CD4-positive, alpha-beta memory T cell (primary cell): ENCODE measurements at places on chromosomes 2 and 18. TPM values are rescaled to one million over a fixed set of nuclear protein-coding genes. Genes with fewer than 3 reads are reported as not detected.

DNA sequence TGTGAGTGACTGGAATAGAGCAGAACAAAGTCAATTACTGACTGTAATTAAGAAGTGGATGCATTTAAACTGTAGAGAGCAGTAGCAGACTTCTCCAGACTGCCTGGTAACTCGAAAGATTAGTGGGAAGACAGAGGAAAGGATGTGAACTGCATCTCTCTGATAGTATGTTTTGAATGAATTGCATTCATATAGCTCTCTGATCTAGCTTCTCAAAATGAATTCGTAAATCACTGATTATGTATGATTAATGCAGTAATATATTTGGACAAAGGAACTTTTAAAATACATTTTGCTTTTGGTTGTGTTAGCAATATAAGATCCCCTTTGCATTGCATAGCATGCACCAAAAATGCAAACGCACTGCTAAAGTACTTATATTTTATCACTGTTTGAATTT is 304.0 kb downstream of the ARHGAP15 start:
- DNase-seq: no peak

DNA sequence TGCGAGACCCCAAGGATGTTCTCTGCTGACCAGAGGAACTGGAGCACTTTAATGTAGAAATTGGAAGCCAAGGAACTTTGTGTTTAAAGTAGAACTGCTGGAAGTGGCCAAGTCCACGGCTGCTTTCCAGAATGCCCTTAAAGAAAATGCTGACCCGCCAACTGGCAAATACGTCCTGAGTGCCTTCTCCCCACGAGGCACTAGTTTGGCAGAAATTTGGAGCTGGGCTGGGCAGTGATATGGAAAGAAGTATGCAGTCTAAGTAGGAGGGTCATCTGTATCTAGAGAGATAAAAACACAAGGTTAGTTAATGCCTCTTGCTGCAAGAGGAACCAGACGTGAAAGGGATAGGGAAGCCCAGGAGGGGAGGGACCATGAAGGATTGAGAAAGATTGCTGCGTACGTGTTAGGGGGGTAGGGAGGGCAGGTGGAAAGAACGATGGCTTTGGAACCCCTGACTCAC is 59.3 kb upstream of the RFX8 start:
- no peak for DNase-seq

GRCh38 chr2:54240515-54241469 is 15.2 kb downstream of the TSPYL6 start:
- no peak for DNase-seq

DNA sequence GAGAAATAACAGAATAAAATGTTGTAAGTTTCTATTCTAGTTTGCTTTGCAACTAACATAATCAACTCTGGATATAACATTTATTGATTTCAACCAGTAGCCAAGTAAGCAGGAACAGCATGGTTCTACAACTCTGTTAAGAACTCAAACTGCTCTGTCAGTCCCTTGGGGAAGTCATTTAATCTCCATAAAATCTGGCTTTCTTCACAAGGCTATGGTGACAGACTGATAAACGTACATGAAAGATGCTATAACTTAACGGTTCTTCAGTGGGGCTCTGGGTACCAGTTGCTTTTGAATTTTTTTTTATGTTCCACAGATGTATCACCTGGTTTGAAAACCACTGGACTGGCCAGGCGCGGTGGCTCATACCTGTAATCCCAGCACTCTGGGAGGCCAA is 10.3 kb downstream of the PSME4 start:
- no peak for DNase-seq

DNA sequence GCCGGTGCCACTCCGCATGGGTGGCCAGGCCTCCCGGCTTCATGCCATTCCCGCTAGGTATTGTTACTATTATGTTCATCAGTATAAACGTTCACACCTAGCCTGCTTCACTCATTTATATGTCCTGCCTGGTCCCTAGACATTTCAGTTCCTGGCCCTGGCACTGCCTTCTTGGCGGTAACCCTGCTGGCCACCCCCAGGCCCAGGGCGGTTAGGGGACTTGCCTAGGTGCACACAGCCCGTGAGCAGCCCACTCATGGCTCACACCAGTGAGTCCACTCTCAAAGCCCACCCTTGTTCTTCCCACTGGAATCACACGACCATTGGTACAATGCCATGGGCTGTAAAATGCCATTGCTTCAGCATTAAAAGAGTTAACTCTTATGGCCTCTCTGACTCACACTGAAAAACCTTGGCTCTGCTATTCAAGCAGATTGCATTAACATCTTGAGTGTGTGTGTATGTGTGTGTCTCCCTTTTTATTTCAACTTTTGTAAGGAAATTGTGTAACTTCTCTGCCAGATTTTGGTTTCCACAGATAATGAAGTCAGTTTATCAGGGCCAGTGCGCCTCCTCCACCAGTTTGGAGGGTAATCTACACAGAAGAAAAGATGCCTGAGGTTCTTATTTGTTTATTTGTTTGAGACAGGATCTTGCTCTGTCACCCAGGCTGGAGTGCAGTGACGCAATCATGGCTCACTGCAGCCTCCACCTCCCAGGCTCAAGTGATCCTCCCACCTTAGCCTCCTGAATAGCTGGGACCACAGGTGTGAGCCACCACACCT is 74.2 kb downstream of the RAB31 start:
- no peak for DNase-seq

DNA sequence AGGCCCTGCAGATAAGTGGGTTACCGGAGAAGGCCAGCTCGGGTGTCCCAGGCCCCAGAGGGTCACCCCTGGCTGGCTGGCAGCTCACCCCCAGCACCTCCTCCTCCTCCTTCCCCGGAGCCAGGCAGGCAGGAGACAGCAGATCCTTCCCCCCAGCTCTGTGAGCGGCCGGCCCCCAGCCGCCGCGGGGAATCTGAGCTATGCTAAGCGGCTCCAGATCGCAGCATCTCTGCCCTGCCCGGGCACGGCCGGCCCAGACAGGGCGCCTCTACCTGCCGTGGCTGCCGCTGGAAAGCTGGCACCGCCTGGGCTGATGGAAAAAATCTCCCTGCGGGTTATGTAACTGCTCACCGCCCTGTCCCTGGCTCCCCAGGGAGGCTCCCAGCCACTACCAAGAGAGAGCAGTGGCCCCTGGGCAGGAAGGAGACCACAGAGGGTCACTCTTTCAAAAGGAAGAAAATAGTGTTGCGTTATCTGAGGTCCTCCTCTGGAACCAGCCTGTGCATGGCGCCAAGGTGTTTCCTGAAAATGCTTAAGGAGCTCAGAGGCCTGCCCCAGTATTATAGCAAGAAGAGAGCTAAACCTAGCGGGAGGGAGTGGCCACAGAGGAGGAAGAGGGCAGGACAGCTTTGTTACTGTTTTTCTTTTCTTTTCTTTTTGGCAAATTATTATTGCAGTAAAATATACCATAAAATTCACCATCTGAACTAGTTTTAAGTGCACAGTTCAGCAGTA is 179.0 kb downstream of the SMAD7 start:
- DNase-seq: no peak

DNA sequence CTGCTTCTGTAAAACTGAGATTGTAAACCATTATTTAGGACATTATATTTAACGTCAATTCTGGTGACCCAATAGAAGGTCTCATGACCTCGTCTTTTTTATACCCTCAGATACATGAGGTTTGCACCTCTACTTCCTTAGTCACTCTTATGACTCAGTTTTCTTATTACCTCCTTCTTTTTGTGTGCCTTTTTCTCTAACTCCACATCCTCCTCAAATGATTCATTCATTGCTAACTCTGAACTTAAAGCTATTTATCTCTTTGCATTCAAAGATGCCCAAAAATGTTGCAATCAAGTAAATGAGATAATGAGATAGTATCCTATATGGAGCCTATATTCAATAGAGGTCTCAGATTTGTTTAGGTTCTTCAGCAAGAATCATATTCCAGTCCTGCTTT is 121.0 kb upstream of the KYNU start:
- DNase-seq: no peak

DNA sequence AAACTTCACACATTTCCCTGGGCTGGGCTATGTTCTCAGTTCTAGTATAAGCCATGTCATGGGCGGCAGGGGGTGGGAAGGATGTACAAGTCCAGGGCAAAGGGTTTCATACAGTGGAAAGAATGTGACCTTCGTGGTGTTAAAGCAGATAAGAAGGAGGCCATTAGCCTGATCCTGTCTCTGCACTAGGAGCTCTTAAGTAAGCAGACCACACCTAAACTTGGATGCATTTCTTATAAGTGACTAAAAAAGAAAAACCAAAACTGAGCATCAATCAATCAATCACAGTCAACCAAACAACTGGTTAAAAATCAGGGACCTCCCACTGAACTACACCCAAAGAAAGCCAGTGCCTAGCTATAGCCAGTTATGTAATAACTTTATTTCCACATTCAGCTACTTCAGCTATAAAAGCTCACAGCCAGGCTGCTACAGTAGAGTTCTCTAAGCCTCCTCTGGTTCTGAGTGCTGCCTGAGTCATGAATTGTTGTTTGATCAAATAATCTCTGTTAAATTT is 46.8 kb upstream of the RIOK3 start:
- DNase-seq: no peak

- peak; percentile 45 for DNase-seq
These were observed 61.0 kb downstream of the TMEM163 start for GRCh38 chr2:134657650-134658250.

DNA sequence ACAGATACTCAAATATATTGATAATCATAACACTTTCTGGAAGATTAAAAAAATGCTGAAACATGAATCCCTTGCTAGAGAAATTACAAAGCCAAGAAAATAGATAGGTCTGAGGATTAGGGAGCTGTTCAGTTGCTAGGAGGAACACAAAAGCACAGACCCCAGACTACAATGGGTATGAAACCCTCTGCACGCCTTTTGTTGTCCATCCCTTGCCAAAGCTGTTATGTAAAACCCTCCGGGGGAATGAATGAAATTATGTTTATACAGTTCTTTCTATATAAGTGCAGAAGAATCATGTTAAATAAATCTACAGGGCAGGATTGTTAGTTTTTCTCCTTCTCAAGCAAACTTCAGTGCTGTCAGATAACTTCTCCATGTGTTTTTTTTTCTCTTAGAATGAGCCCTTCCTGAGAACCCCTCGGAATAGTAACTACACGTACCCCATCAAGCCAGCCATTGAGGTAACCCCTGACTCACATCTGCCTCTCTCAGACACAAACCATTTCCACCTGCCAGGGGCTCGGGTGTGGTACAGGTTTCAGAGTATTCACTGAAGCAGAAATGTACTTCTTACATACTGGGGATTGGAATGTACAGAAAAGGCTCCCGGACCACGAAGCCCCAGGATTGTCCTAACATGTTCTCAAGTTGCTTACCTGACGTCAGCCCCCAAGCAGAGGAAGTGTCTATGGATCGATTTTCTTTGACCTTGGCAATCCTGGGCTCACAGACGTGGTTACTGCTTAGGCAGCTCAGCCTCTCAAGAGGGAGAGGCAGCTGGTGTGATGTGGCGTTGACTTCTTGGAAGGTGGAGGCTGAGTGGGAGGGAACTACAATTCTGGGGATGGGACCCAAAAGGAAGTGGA is 118.0 kb downstream of the PLB1 start:
- no peak for DNase-seq

DNA sequence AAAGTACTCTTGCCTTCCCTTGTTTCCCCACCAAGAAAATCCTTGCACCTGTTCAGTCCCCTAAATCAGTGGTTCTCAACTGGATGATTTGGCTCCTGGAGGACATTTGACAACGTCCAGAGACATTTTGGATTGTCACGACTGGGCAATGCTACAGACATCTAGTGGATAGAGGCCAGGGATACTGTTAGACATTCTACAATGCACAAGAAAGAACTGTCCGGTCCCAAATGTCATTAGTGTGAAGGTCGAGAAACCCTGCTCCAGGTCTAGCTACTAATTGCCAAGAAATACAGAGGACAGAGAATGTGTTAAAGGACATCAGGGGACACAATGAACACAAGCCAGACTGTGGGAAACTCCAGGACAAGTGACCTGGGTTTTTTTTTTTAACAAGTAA is 60.0 kb downstream of the LRP2 start:
- no peak for DNase-seq

DNA sequence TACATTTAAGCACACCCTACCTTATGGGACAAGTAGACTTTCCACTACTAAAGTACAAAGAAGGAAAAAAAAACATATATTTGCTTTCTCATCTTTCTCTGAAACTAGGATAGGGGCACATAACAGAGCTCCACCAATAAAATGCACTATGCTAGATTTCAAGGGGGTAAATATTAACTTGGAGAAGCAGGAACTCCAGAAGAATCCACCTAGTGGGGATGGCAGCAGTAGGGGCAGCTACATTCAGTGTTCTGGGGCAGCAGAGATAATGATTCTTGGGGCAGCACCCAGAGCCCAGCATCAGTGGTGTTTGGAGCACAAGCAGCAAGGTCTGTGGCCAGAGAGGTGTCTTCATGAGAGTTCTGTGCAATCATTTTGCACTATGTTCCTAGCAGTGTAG is 64.7 kb downstream of the DTNB start:
- no peak for DNase-seq

DNA sequence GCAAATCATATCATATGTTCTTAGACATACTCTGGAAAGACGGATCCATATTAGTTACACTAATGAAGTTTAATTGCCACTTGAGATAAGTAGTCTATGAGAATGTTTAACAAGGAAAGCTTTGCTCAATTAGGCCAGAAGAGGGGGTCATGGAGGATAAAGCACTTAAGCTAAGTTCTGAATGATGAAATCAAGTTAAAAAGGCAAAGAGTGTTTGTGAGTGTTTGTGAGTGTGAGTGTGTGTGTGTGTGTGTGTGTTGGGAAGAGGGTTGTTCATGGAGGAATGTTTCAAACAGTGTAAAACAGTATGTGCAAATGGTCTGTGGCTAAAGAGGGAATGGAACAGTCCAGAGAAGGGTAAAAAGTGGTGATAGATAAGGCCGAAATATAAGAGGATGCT is 360.9 kb downstream of the ERBB4 start:
- DNase-seq: no peak

GRCh38 chr2:12594590-12594989 is 122.1 kb upstream of the TRIB2 start:
- DNase-seq: no peak

- DNase-seq: no peak
These were observed 828 bp downstream of the DYNC1I2 start for GRCh38 chr2:171688129-171688465.

DNA sequence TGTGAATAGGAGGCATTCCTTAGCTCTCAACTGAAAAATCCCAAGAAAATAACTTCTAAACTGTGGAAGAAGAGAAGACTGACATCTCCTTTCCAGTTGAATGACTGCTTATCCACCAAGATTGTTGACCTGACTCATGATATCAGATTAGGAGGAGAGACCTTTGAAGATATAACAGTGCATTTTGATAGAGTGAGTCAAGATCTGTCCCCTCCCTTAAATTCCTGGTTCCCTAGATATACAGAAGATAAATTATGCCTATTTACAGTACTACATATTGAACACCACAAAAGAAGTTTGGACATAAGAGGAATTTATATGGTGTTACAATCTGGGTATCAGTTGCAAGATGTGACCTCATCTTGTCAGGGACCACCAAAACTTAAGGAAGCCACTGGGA is 285.3 kb upstream of the ZSWIM2 start:
- DNase-seq: no peak

Gene SAG
- polyA plus RNA-seq: not detected

Gene BOK
- polyA plus RNA-seq: not detected

Gene BCL2
- polyA plus RNA-seq: 50.4 TPM

Gene GPC1
- 0.65 TPM for polyA plus RNA-seq

Gene TAF4B
- 6.8 TPM for polyA plus RNA-seq
